ENCODE measurements at places on chromosomes 11 and 22. TPM values are rescaled to one million over a fixed set of nuclear protein-coding genes. Genes with fewer than 3 reads are reported as not detected.
A peak's percentile ranks its signal among the peaks of the same experiment; 100 is the strongest.

Gene MMP13
- not detected for total RNA-seq

Gene GLB1L3
- total RNA-seq, result 2.2 TPM

Gene OR4A16
- not detected for total RNA-seq

Gene POU2AF3
- total RNA-seq, result not detected

Gene SLC25A18
- total RNA-seq, result not detected

Gene ACO2
- 81.9 TPM for total RNA-seq

Gene PTPN5
- not detected for total RNA-seq

DNA sequence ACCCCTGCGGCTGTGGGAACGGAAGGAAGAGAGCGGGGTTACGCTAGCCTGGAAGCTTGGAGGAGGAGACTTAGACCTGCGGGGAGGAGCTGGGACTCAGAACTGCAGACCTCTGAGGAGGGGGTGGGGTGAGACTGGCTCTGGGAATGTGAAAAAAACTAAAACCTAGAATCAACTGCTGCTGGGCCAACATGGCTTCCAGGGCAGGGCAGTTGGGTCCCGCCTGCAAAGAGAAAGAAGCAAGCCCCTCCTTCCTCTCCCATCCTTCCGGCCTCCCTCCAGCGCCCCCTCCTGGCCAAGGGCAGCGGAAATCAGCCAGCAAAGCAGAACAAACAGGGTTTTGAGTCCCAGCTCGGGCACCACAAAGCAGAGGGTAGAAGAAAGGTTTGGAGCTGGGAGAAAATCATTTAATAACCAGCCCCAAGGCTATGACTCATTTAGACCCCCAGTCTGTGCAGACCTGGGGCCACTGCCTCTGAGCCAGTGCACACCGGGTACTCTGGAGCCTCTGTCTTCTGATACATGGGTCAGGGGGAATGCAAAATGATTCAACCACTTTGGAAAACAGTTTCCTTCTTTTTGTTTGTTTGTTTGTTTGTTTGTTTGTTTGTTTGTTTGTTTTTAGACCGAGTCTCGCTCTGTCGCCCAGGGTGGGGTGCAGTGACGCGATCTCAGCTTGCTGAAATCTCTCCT is 7.3 kb upstream of the NCF4 start:
- peak; percentile 68 for DNase-seq

GRCh38 chr11:67303132-67303834 is at the start of gene SSH3:
Gene SSH3, plus strand, starts transcription at chr11:67303530. Its CDS starts 96 bp downstream, at chr11:67303626.
- no peak for DNase-seq

DNA sequence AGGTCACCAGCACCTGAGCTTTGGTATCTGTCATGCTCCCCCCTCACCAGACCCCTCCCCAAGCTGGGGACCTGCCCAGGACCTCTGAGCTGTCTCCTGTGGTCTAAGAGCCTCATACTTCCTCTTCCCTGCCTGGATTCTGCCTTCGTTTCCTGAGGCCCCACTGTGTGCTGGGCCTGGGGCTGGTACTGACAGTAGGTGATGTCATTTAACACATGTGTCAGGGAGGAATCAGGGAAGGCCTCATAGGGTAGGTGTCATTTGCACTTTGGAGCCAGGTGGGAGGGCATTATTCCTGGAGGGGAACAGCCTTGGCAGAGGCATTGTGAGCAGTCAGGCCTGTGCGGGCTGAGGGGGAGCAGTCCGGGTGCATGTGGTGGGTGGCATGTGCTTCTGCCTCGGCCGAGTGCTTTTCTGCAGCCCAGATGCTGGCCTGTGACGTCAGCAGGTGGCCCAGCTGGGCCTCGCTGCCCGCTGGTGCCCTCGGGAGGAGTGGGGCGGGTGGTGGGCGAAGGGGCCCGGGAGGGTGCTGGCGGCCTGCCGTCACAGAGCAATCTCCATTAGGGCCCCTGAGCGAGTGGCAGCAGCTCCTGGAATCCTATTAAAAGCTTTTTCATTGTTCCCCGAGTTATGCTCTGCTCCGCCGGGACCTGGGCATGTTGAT is 9.1 kb downstream of the FLRT1 start:
- DNase-seq, result no peak

DNA sequence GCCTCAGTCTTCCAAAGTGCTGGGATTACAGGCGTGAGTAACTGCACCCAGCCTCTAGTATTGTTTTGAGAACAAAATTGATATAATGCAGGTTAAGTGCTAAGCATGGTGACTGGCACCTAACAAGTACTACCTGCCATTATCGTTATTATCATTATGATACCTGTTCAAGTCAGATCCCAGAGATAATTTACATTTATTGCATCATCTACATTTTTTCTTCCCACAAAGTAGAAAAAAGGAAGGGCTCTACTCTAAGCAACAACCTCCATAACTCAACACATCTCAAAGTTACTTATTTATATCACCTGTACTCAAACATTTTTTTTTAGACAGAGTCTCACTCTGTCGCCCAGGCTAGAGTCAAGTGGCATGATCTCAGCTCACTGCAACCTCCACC is 42.1 kb downstream of the DCDC1 start:
- no peak for DNase-seq

- no peak for DNase-seq
Observed at GRCh38 chr11:119843877-119844276, 114.9 kb upstream of the NECTIN1 start.

- DNase-seq, result no peak
Observed at GRCh38 chr11:3879216-3879966, 23.9 kb downstream of the STIM1 start.

- DNase-seq, result peak; percentile 16
Observed at GRCh38 chr11:14974515-14975251, 2.5 kb upstream of the CALCA start.

- peak; percentile 50 for DNase-seq
Observed at GRCh38 chr22:49827853-49828598, at the start of gene BRD1. Gene BRD1, minus strand, starts transcription at chr22:49827873. Its CDS starts 3,556 bp downstream, at chr22:49824317.

GRCh38 chr22:42214633-42215415 is 55.6 kb downstream of the TCF20 start:
- DNase-seq, result no peak

- DNase-seq, result no peak
Observed at GRCh38 chr22:47918276-47918921, 1155.9 kb downstream of the TBC1D22A start.

GRCh38 chr11:3867209-3868091 is 12.0 kb downstream of the STIM1 start:
- no peak for DNase-seq

Data from T-helper 17 cell (primary cell).